ENCODE measurements at places on chromosomes 1 and 21.
A peak's percentile ranks its signal among the peaks of the same experiment; 100 is the strongest.

GRCh38 chr1:169466259-169467230 is 19.2 kb downstream of the SLC19A2 start:
- no peak for DNase-seq

GRCh38 chr21:7953058-7953457 is 2568.3 kb upstream of the TPTE start:
- no peak for DNase-seq

GRCh38 chr1:246573491-246573890 is 7.2 kb downstream of the CNST start:
- no peak for DNase-seq

- DNase-seq = no peak
Measured at GRCh38 chr1:15680561-15681348, 3.4 kb upstream of the PLEKHM2 start.

DNA sequence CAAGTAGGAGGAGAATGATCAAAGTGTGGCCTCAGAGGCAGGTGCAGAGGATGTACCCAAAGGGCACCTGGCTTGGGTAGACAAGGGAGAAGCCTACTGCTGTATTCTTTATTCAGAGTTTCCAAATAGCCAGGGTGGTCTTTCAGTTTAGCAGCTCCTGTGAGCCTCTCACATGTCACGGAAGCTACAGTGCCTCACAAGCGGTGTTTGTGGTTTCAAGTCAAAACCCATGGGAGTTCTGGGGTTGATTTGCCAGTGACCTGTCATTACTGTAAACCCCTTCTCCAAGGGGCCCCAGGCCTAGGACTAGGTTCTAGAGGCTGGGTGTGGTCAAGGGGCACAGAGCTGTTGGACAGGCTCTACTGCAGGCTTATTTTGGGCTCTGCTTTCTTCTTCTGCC is 10.2 kb upstream of the IL10 start:
- no peak for DNase-seq

DNA sequence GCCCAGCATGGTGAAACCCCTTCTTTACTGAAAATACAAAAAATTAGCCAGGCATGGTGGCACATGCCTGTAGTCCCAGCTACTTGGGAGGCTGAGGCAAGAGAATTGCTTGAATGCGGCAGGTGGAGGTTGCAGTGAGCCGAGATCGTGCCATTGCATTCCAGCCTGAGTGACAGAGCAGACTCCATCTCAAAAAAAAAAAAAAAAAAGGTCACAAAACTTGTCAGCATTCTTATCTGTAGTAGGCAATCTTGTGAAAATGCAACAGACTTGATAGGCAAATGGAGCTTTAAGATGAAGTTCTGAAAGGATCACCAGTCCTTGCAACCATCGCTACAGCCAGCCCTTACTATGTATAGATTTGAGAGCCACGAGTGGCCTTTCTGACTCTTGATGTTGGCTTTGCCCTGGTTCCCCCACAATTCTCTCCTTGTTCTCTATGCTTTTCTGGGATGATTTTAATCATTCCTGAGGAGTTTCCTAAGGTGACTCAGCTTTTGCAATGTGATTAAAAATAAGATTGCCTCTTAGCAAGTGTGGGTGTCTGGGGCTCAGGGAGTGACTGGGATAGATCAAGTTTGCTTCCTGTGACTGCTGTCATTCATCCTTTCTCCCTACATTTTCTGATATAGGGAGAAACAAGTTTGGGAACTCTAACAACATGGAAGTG is 7.1 kb upstream of the MAP1LC3C start:
- no peak for DNase-seq

DNA sequence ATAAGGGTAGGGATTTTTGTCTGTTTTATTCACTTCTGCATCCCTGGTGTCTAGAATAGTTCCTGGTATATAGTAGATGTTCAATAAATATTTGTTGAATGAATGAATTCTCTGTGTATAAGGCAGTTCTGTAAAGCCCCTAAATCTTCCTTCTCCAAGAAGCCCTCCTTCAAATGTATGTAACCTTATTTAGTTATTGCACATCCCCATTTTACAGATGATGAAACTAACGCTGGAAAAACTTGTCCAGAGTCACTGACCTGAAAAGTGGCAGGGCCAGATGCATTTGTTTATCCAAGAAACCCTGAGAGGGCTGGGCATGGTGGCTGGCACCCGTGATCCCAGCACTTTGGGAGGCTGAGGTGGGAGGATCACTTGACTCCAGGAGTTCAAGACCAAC is 4.3 kb upstream of the LMNA start:
- DNase-seq = no peak

GRCh38 chr1:106700211-106700610 is 356.3 kb upstream of the PRMT6 start:
- no peak for DNase-seq

GRCh38 chr1:163561580-163562295 is 240.0 kb downstream of the NUF2 start:
- peak; percentile 44 for DNase-seq

GRCh38 chr1:248696261-248696660 is 6.3 kb downstream of the OR14I1 start:
- DNase-seq = no peak

DNA sequence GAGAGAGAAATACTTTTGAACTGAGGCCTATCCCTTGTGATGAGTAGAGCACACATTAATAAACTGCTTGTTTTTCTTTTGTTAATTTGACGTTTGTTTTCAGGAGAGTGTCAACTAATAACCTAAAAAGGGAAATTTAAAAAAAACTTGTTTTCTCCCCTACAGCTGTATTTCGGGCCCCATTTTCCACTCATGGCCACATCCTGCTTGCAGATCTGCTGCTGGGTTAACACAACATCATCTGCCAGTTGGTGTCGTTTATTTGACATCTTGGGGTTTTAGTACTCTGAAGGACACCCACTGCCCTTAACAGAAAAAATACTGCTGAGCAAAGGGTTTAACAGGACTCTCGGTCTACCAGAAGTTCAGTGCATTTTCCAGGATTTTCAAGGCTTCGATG is 848 bp upstream of the PYHIN1 start:
- no peak for DNase-seq

GRCh38 chr1:156551869-156552268 is 20.5 kb downstream of the IQGAP3 start:
- no peak for DNase-seq

GRCh38 chr1:54574158-54574778 is 26.2 kb downstream of the ACOT11 start:
- no peak for DNase-seq

DNA sequence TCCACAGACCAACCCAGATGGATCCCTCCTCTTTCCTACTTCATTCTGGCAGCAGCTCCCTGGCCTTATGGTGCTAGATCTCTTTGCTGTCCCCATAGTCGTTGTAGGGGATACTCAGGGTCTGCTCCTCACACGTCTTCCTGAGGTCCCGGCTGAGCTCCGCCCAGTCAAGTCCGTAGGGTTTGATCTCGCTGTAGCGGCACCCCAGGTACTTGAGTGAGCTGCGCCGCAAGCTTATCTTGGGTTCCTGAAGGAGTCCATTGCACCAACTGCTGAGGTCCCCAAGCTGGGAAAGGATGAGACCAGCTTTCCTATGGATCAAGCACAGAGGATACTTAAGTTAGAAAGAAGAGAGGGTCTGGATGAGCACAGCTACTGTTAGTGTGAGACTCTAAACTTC is 300.3 kb downstream of the ASTN1 start:
- no peak for DNase-seq

DNA sequence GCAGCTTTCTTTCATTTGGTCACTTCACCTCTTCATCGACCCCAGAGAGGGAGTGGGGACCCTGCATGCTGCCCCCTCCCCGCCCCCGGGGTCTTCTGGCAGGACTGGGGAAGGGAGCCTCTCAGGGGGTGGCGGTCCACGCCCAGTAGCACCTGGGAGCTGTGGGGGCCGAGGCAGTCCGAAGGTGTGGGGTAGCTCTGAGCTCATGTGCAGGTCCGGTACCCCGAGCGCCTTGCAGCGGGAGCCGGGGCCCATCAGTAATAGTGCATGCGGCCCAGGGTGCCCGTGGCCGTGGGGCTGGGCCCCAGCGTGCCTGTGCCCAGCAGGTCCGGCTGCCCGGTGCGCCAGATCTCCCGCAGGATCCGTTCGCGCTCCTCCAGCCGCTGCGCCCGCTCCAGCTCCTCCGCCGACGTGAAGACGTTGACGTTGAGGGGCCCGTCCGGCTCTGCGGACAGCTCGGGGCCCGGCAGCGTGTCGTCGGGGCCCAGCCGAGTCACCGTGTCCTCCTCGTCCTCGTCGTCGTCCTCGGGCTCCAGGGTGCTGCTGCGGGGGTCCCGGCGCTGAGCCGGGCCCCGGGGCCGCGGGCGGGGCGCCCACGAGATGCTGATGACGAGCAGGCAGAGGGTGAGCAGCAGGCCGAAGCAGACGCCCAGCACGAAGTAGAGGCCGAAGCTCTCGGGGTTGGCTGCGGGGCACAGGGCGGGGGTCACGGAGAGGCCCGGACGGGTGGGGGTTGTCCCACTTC is 1.2 kb downstream of the EVA1B start:
- DNase-seq = no peak

- DNase-seq = no peak
Measured at GRCh38 chr1:234271243-234271606, 102.0 kb upstream of the COA6 start.

- DNase-seq = no peak
Measured at GRCh38 chr1:219476116-219476515, 136.8 kb downstream of the ZC3H11B start.

DNA sequence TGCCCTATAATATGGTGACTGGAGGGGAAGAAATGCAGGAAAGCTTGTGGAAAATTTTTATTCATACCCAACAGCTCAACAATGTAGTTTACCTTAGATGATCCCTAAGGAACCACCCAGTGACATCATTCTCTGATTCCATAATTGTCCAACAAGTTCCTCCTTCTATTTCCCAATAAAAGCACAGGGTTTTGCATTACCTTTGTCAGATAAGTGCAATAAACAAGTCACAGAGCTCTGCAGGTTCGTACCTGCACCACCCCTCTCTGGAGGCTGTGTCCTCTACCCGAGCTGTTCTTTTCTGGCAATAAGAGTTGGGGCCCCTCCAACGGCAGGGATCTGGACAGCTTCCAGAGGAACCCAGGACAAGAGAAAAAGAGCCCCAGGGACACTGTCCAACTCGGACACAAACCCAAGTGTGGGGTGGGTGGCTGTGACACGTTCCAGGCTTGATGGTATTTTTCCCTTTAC is 38.8 kb downstream of the RCAN1 start:
- no peak for DNase-seq

DNA sequence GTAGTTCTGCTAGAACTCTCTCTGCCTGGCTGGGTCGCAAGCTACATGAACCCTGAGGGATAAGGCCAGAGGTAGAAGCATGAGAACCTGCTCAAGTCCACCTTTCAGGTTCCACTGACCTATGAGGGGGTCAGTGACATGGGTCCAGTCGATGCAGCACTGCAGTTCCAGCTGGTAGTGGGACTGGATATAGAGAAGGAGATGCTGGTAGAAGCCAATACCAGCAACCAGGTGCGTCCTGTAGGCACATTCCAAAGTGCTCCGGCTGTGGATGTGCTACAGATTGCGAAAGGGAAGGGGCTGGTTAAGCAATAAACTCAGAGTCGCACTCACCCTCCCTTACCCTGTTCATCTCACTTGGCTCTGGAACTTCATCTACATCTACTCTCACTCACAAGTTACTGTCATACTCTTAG is 5.7 kb downstream of the SMG5 start:
- no peak for DNase-seq

- DNase-seq = no peak
Measured at GRCh38 chr1:247857985-247858619, 1.1 kb downstream of the TRIM58 start.

DNA sequence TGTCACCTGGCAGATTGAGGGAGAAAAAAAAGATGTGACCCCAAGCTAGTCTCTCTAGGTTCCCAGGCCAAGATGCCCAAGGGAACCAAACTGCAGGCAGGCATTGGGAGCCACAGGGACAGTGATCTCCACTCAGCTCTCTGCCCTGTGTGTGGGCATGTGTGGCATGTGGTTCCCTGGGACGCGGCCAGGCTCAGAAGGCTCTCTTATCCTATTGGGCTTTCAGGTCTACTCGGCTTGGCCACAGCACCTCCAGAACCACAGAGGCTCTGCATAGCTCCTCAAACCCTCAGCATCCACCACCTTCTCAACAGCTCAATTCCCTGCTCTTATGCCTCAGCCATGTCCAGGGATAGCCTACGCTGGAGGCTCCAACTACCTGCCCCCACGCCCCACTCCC is 22.0 kb downstream of the IQGAP3 start:
- no peak for DNase-seq

DNA sequence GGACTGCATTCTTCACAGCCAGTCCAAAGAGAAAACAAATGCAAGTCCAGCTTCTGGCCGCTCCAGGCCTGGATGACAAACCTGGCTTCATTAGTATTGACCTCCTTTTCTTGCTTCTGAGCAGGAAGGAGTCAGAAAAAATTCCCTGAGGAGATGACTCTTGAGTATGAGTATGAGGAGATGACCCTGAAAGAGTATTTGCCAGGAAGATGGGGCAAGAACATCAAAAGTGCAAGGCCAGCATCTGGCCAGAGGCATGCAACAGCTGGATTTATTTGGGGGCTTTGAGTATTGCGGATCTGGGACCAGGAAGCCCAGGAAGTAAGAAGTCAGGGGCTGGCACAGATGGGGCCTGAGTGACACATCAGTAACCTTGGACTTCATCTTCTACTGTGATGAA is 113.9 kb downstream of the GLIS1 start:
- no peak for DNase-seq

GRCh38 chr1:41573194-41573593 is 88.7 kb upstream of the EDN2 start:
- DNase-seq = no peak

- no peak for DNase-seq
Measured at GRCh38 chr1:174786760-174787159, 213.0 kb upstream of the CACYBP start.

- DNase-seq = no peak
Measured at GRCh38 chr1:6572653-6573383, 7.0 kb upstream of the ZBTB48 start.

GRCh38 chr1:156115514-156116374 is 1.2 kb downstream of the LMNA start:
- DNase-seq = no peak

GRCh38 chr1:3550511-3551289 is 60.6 kb downstream of the MEGF6 start:
- no peak for DNase-seq

GRCh38 chr1:175845338-175845737 is 101.9 kb upstream of the TNR start:
- no peak for DNase-seq

- DNase-seq = no peak
Measured at GRCh38 chr1:29567257-29567656, 330.9 kb downstream of the PTPRU start.

- no peak for DNase-seq
Measured at GRCh38 chr21:32508558-32508957, 76.8 kb downstream of the TCP10L start.

DNA sequence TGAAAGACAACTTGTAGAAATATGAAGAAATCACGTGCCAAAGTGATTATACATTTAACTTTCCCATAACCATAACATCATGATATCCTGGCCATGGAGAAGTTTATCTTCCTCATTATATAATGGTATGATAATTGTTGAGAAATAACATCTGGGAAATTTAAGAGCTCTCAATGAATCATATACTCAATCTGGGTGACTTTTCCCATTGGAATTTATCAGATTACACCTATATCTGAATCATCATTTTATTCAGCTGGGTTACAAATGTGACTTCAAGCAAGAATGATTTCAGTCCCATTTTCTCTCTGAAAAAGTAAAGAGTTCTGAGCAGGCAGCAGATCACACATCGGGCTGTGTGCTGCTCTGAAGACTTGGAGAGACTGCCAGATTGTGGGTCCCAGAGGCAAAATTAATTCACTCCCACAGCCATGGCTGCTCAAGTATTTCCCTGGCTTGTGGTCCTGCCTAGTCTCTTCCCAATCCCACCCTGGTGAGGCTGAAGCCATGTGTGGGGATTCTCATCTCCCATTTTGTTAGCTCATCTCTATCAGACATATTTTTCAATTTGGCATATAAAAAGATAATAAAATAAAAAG is 278.0 kb downstream of the MRPL39 start:
- no peak for DNase-seq
